ENCODE measurements at places on chromosomes 16 and 17.

GRCh38 chr16:85511938-85512807, 100.9 kb upstream of the GSE1 start:
- no peak for DNase-seq

GRCh38 chr16:10935226-10935915, 6.9 kb downstream of the DEXI start:
- DNase-seq, result no peak

DNA sequence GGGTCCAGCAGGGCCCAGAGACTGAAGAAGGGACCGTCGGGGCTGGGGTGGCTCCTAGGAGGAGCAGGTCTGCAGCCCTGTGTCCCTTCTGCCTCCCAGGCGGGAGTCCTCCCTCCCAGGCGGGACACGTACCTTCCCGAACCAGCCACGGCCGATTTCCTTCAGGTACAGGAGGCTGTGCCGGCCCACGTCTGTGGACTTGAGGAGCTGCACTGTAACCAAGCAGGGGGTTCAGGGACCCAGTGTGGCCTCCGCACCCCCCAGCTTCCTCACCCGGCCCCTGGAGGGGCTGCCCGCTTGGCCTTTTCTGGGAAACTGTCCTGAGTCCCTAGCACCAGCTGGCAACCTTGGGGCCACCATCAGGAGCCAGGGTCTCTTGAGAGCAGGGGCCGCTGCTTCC, 37.0 kb upstream of the PVALEF start:
- DNase-seq, result no peak

GRCh38 chr17:42019509-42020404, at the start of gene NKIRAS2:
Gene NKIRAS2, plus strand, starts transcription at chr17:42020090. Its CDS starts 1,488 bp downstream, at chr17:42021578.
- peak; percentile 94 for DNase-seq

DNA sequence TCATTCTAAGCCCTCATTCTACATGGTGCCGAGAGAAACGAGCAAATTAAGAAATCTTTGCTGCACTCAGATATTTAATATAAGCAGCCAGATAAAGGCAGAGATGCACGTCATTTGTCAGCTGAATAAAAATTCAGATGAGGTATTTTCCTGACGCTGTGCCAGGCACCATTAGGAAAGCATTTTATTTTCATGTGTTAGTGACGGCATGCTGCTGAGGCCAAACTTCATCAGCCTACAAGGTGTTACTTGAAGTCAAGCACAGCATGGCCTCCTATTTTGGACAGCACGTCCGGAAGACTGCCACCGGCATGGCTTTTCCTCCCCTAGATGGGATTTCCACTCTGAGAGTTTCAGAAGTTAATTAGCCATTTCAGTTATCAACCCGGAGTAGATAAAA, 70.3 kb downstream of the IRX3 start:
- DNase-seq, result no peak

- no peak for DNase-seq
Measured at GRCh38 chr16:84833144-84833500, 13.3 kb downstream of the CRISPLD2 start.

- DNase-seq, result no peak
Measured at GRCh38 chr17:80415626-80416137, 715 bp downstream of the ENDOV start.
